ENCODE measurements at places on chromosomes 7 and 10. TPM values are rescaled to one million over a fixed set of nuclear protein-coding genes. Genes with fewer than 3 reads are reported as not detected.

DNA sequence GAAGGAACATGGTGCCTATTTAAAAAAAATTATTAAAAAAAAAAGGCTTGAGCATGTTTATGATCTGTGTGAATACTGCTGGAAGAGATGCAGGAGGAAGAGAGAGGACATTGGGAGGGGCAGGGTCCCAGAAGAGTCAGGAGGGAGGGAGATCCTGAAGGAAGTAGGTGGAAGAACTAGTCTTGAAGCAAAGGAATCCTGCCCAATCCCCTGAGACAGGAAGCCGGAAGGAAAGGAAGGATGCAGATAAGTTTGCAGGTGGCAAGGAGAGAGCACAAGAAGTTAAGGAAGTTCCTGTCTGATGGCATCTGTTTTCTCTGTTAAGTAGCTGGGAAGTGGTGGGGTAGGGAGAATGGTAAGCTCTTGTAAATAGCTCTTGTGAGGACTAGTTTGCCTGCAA lies 318.5 kb downstream of the DOCK4 start:
- DNase-seq, result no peak
- no peak overlapping the region for H3K27ac ChIP-seq
- H3K4me1 ChIP-seq, result no peaks in the 10 kb centered on the region

The WASHC2A gene
- 24.5 TPM for total RNA-seq

The MYO1G gene
- total RNA-seq, result 0.10 TPM

The GRID2IP gene
- 1.5 TPM for total RNA-seq

The OR6V1 gene
- not detected for total RNA-seq

Data from GM23338 (cell line).